Midbrain (tissue), 1 donor: ENCODE measurements at places on chromosomes 5 and 9.

- DNase-seq: no peak
Measured at GRCh38 chr9:137270929-137271695, 6.4 kb upstream of the TOR4A start.

DNA sequence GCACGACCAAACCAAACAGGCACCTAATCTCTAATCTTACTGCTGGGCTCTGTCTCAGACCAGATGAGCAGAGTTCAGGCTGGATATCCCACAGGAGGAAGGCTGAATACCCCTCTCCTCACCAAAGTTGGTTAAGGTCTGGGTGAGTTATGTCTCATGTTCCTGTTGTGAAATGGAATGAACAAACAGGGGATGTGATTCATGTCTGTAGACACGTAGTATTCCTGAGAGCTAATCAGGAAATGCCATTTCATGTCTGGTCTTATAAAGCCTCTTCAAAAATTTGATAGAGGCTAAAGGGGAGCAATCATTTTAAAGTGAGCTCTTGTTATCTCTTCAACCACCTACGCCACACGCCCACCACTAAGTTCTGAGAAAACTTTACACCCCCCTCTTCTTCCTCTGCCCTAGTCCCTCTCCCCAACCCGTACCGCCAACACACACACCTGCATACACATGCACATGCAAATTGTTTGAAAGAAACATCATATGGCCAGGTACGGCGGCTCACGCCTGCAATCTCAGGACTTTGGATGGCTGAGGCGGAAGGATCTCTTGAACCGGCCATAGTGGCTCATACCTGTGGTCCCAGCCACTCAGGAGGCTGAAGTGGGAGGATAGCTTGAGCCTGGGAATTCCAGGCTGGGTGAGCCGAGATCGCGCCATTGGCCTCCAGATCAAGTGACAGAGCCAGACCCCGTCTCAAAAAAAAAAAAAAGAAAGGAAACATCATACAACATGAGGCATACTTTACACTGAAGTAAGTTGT lies 69.8 kb upstream of the RAI14 start:
- DNase-seq: no peak

DNA sequence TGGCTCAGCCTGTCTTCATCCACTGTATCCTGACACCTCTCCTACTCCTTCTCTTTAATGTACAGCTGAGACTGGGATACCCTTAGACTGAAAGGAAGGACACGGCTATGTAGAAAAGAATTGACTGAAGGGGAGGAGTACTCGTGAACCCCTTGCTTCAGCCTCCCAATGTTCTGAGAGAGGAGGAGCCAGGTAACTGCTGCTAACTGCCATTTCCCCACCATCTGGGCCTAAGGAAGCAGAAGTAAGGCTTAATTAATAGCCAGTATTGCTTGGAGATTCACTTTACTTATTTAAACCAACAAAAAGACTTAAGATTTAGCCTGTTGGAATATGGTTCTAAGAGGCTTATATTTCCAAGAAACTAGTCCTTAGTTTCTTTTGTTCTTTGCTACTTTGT lies 18.8 kb upstream of the RGS3 start:
- DNase-seq: no peak

GRCh38 chr5:142313682-142314081 lies 11.1 kb downstream of the SPRY4 start:
- DNase-seq: no peak

GRCh38 chr9:27945386-27945785 lies 372.1 kb upstream of the C9orf72 start:
- no peak for DNase-seq

DNA sequence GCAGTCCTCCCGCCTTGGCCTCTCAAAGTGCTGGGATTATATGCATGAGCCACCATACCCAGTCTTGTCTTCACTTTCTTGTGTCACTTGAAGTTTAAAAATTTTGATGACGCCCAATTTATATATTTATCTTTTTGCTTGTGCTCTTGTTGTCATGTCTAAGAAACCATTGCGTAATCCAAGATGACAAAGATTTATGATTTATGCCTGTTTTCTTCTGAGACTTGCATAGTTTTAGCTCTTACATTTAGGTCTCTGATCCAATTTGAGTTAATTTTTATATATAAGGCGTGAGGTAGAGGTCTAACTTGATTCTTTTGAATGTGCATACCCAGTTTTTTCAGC lies 18.6 kb downstream of the ANKHD1 start:
- DNase-seq: no peak

DNA sequence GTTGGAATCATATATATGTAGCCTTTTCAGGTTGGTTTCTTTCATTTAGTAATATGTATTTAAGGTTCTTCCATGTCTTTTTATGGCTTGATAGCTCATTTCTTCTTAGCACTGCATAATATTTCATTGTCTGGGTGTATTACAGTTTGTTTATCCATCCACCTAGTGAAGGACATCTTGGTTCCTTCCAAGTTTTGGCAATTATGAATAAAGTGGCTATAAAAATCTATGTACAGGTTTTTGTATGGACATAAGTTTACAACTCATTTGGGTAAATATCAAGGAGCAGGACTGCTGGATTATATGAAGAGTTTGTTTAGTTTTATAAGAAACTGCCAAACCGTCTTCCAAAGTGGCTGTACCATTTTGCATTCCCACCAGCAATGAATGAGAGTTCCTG lies 11.7 kb downstream of the PPP6C start:
- no peak for DNase-seq

- DNase-seq: no peak
Measured at GRCh38 chr5:66708368-66708767, 112.2 kb downstream of the MAST4 start.

GRCh38 chr5:14257995-14258403 lies 114.9 kb downstream of the TRIO start:
- DNase-seq: no peak

- no peak for DNase-seq
Measured at GRCh38 chr5:156149213-156149612, 177.8 kb upstream of the SGCD start.

GRCh38 chr5:96660971-96661854 lies 963 bp upstream of the CAST start:
- DNase-seq: no peak

DNA sequence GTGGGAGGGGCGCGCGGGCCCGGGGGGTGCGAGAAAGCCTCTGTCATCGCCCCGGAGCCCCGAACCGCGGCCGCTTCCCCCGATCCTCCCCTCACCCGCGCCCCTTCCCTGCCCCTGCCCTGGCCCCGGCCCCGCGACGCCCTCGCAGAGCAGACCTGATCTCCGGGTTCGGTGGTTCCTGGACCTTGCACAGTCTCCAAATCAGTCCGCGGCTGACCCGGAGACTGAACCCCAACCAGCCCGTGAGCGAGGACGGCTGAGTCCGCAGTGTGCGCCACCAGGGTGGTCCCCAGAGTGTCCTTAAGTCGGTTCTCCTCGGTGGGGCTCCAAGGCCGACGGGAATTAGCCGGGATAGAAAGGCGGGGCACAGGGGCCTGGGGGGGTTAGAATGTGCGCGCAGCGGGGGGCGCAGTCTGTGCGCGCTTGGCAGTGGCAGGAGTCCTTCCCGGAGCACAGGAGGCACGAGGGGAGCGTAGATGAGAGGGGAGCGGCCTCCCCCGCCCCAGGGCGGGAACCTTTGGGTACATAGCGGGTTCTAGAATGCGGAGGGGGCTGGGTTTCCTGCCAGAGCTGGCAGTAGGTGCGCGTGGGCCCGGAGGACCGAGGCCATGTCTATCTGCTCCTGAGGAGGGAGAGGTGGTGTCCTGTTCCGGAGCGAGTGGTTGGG lies 779 bp downstream of the PKN3 start:
- no peak for DNase-seq

GRCh38 chr5:34005681-34006080 lies 2.2 kb downstream of the AMACR start:
- DNase-seq: no peak

DNA sequence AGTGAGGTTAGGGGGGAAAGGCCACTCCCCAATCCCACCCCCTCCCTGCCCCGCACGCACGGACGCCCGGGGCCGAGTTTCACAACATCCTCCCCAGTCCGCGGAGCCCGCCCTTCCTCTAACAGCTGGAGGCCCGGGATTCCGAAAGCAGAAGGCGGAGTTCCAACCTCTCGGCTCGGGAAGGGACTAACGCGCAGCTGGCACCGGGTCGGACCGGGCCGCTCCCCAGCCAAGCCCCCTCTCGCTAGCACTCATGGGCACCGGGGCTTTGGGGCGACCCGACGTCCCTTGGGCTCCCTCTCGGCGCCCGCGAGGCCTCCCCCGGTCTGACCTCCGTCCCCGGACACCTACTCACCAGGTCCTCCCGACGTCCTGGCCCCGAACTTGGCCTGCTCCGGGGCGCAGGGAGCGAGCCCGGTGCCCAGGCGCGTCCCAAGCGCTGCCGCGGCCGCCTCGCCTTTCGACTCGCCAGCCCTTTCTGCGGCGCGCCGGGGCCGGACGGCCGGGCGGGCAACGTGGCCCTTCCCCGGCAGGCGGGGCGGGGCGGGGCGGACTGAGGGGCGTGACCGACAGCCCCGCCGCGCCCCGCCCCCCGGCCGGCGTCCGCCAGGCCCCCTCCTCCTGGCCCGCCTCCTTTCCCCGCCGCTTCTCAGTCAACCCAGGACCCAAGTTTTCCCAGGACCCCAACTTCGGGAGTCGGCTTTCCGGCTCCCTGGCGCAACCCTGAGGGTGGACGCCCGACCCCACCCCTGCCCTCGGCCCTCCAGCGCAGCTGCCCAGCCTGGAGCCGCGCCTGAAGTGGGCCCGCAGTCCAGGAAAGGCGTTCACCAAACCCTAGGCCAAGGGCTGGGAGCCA lies at the start of gene MGAT1:
TSS of gene MGAT1 (minus strand) at position 482 of the 856 bp plus-strand sequence. CDS start 9,835 bp downstream, outside the sequence.
- peak; percentile 69 for DNase-seq

- no peak for DNase-seq
Measured at GRCh38 chr5:2143646-2144353, 261.1 kb upstream of the IRX4 start.

- DNase-seq: peak; percentile 17
Measured at GRCh38 chr5:136082390-136083193, 50.1 kb upstream of the SMAD5 start.

DNA sequence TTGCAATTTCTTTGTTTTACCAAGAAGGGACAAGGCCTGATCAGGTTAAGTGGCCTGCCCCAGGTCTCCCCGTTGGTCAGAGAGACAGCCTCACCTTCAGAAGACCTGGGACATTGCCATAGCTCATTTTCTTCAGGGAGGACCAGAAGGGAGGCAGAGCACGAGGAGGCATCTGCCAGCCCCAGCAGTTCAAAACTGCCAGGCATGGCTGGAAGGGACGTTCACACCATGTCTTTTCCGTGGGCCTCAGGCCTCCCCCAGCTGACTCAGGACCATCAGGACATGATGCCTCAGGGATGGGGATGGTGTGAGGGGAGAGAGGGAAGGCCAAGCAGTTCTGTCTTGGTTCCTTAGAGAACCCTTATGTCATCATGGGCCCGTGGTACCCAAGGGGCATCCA lies 16.5 kb downstream of the IGIP start:
- no peak for DNase-seq

- no peak for DNase-seq
Measured at GRCh38 chr5:132787076-132787475, 10.0 kb upstream of the SEPTIN8 start.

DNA sequence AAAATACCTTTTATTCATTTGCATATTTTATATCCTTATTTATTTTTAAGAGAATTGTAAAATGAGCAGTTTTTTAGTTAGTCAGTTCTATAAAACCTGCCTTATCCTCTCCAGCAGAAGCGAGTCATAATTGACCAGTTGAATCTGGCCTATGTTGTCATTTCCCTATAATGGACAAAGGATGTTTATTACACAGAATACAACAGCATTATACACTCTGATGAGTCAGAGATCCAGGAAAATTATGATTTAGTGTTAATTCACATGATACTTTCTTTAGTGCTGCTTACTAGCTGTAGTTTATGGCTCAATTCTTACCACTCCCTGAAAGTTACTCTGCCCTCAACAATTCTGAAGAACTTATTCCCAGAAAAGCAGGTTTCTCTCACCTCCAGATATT lies 26.8 kb upstream of the LURAP1L start:
- DNase-seq: no peak

DNA sequence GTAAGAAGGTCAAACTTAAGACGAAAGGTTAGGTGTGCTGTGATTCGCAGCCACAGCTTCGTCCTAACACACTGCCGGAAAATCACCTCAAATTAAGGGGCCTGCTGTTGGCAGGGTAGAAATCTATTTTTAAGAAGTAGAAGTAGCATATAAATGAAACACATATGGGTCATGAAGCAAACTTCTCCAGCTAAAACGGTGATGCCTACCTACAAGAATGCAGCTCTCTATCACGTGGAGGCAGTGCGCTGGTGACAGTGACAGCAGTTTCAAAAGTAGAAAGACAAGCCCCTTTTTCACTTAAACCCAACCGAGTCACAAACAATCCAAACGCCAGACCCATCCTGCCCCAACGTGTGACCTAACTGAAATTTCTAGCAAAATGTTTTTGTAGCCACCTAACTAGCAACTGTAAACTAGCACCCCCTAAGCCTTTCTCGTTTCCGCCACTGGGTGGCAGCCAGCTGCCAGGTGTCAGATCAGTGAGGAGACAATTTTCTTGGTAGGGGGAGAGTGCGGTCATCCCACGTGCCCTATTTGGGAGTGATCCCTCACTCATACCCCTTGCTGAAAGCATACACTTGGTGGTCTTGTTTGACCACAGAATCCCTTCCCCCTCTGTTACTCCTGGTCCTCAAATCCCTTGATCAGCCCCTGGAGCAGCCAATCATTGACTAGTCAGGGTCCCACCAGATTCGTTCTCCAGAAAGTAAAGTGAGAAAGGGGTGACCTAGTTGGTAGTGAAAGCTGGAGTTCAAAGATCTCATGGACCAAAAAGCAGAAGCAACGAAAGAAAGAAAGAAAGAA lies 71.8 kb upstream of the MAMDC2 start:
- peak; percentile 52 for DNase-seq

DNA sequence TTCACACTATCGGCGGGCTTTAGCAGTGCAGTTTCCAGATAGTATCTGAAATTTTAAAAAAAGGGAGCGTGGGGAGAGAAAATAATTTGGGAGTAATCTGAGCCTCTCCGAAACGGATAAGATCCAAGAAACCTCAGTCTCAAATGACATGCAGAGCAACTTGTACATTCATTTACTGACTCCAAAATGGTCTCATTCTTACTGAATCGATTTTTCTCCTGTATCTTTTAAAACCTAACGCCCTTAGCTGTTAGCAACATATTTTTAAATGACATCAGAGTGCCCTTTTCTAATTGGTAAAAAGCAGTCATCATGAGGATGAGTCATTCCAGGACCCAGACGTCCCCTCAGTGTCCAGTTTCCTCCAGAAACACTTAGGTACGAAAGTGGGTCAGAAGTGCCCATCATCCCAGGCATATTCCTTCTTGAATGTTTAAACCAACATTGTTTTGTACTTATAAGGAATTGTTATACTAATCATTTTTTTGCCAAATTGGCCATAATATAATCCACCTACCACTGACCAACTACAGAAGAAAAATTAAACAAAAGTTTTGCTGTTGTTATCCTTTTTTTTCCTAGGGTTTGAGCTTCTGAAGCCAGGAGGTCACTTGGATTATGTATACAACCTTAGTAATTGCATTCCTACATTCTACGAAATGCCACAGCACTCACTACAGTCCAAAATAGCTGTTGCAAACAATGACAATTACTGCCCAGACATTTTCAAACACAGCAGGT lies 354.4 kb downstream of the ADAMTS6 start:
- no peak for DNase-seq

GRCh38 chr9:131744171-131744719 lies 4.4 kb upstream of the RAPGEF1 start:
- DNase-seq: no peak

- DNase-seq: no peak
Measured at GRCh38 chr5:147036691-147037245, 158.2 kb upstream of the PPP2R2B start.
